ENCODE measurements at places on chromosomes 2 and 18. TPM values are rescaled to one million over a fixed set of nuclear protein-coding genes. Genes with fewer than 3 reads are reported as not detected.

Gene BOK
- 61.6 TPM for total RNA-seq

Gene NT5DC4
- total RNA-seq: not detected

Gene SOWAHC
- 27.1 TPM for total RNA-seq

Gene BMP10
- total RNA-seq: not detected

Gene VIL1
- total RNA-seq: 0.07 TPM

Gene PLEKHM3
- 5.3 TPM for total RNA-seq

Gene ANKRD62
- not detected for total RNA-seq

Gene TMEM37
- total RNA-seq: 4.2 TPM

Gene KHK
- total RNA-seq: 3.3 TPM

Gene YWHAQ
- total RNA-seq: 378 TPM

Gene FAM228A
- 0.18 TPM for total RNA-seq

Gene REG1B
- total RNA-seq: not detected

Gene NOL4
- 0.07 TPM for total RNA-seq

Gene MDH1B
- total RNA-seq: 2.0 TPM

Gene METTL8
- total RNA-seq: 43.2 TPM

Gene MC4R
- 0.03 TPM for total RNA-seq

Gene NTSR2
- total RNA-seq: not detected

Gene MYO7B
- not detected for total RNA-seq

Gene BOLL
- total RNA-seq: not detected

Gene PLCD4
- total RNA-seq: not detected

Gene TEX261
- 13.5 TPM for total RNA-seq

Gene CTLA4
- total RNA-seq: not detected

Gene TTC39C
- 16.2 TPM for total RNA-seq

Gene GPR155
- total RNA-seq: 0.26 TPM

Gene SIX2
- total RNA-seq: 0.07 TPM

Gene UPP2
- not detected for total RNA-seq

Gene FBXO48
- 0.52 TPM for total RNA-seq

Gene SERTAD2
- total RNA-seq: 4.0 TPM

Gene PAX3
- total RNA-seq: not detected

Gene TANC1
- total RNA-seq: 8.4 TPM

Gene ARID5A
- 26.7 TPM for total RNA-seq

Gene BCL2
- 0.81 TPM for total RNA-seq

Gene SALL3
- 60.0 TPM for total RNA-seq

Gene ADD2
- 79.4 TPM for total RNA-seq

Gene ITGB6
- total RNA-seq: not detected

Gene IL1A
- total RNA-seq: 0.38 TPM

Gene PCARE
- total RNA-seq: not detected

Gene TIGD1
- total RNA-seq: 8.0 TPM

Gene IKZF2
- total RNA-seq: 0.97 TPM

Gene TUBA3E
- not detected for total RNA-seq

Gene FASTKD2
- 56.5 TPM for total RNA-seq

Gene SCG2
- total RNA-seq: 3.4 TPM

Gene ACKR3
- total RNA-seq: 3.8 TPM

Gene EMILIN2
- total RNA-seq: 20.6 TPM

Gene CD8B2
- not detected for total RNA-seq
